NCI-H187 treated with DMSO at 0.1 percent for 48 hours (cell line): ENCODE measurements at places on chromosomes 2 and 18.

- DNase-seq = no peak
Measured at GRCh38 chr2:234985608-234986245, 33.9 kb downstream of the SH3BP4 start.

- no peak for DNase-seq
Measured at GRCh38 chr2:33509908-33510585, 33.6 kb downstream of the RASGRP3 start.

GRCh38 chr18:13809043-13809430 lies 14.9 kb upstream of the MC5R start:
- DNase-seq = no peak

- no peak for DNase-seq
Measured at GRCh38 chr18:78777992-78778391, 201.6 kb upstream of the SALL3 start.

DNA sequence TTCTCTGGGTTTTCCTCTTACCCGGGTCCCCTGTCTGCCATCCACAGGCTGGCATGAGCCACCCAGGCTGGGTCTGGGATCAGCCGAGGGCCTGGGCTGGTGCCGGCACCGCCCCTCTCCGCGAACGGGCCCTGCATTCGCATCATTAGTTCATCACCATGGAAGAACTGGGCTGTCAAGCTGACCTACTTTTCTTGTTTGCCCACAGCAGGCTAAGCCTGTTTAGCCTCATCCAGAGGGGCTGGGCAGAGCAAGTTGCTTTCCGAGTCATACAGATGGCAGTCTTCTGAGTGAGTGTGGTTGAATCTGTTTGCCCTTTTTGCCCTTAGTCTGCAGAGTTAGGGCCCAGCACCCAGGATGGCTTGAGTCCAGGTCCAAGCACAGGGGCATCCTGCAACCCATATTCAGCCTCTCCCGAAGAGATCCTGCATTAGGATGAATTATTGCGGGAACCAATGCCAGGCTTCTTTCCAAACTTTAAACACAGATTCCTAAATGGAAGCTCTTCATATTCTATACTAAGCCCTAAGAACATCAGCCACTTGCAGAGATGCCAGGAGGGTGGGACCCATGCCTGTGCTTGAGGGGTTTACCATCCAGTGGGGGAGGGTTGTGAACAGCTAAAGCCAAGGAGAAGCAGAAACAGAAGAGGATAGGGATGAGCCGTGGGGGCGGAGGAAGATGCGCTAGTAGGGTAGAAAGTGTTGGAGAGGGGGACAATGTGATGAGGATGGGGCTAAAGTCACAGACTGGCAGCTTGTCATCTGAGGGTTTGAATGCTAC lies 68.0 kb downstream of the NPAS2 start:
- DNase-seq = no peak

GRCh38 chr18:76923485-76924085 lies 101.2 kb downstream of the ZNF236 start:
- DNase-seq = no peak
